Osteoblast (primary cell): ENCODE measurements at places on chromosomes 6 and 20. TPM values are rescaled to one million over a fixed set of nuclear protein-coding genes. Genes with fewer than 3 reads are reported as not detected.
A peak's percentile ranks its signal among the peaks of the same experiment; 100 is the strongest.

MBOAT1 gene
- 0.88 and 1.4 TPM in 2 replicates for total RNA-seq

EPB41L2 gene
- total RNA-seq, result 46.9 and 47.4 TPM in 2 replicates

VAPB gene
- total RNA-seq, result 12.4 and 14.5 TPM in 2 replicates

DNA sequence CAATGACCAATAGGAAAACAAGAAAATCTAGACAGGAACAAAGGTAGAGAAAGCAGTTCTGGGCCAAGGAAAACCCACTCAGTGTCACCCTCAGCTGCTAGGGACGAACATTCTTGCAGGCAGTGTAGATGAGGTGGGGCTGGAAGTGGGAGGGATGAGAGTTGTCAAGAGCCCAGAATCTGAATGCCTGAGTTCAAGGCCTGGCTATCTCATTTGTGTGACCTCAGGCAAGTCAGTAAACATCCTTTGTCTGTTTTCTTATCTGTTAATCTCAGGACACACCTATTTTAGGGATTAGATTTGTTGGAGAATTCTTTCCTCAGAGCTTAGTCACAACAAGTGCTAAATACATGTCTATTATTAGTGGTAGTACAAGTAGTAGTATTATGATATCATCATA lies 50.9 kb upstream of the KIF16B start:
- H3K4me1 ChIP-seq, result no peaks in the 10 kb centered on the region
- no peak overlapping the region for H3K27ac ChIP-seq
- H3K4me3 ChIP-seq, result no peak overlapping the region
- no peak for DNase-seq
- H3K27me3 ChIP-seq, result no peaks in the 10 kb centered on the region
- H3K36me3 ChIP-seq, result no peaks in the 10 kb centered on the region

DNA sequence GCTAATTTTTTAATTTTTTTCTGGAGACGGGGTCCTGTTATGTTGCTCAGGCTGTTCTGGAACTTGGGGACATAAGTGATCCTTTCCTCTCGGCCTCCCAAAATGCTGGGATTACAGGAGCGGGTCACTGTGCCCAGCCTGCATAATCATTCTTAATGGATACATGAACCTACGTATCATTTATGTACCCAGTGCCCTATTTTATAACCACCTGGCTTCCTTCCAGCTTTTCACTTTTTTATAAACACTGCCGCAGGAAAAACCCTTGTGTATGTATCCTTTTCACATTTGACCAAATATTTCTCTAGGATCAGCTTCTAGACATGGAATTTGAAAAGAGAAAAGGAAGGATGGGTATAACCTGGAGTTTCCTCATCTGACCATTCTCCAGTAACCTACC lies 85.6 kb upstream of the RIN2 start:
- H3K36me3 ChIP-seq, result no peaks in the 10 kb centered on the region
- no peak overlapping the region for H3K27ac ChIP-seq
- peaks cover 9% of the 10 kb centered on the region for H3K27me3 ChIP-seq
- DNase-seq, result no peak
- H3K4me3 ChIP-seq, result no peak overlapping the region
- H3K4me1 ChIP-seq, result no peaks in the 10 kb centered on the region

GRCh38 chr6:76940191-76940590 lies 523.1 kb downstream of the HTR1B start:
- H3K27ac ChIP-seq, result no peak overlapping the region
- no peak for DNase-seq
- H3K4me3 ChIP-seq, result no peak overlapping the region

DNA sequence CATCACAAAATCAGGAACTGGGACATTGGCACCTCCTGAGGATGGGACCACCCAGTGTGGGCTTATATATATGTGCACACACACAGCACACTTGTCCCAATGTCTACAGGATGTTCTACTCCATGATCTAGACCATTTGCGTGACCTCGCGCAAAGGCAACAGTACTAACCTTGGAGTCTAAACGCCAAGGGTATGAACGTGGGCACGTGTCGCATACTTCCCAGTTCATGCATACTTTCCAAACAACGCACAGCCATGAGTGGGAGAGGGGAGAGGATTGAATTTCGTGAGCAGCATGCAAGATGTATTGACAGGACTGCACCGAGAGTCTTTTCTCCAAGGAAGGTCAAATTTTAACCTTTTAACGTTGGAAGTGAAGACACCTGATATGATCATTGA lies 214.2 kb upstream of the QKI start:
- H3K4me1 ChIP-seq, result no peaks in the 10 kb centered on the region
- no peaks in the 10 kb centered on the region for H3K36me3 ChIP-seq
- H3K27me3 ChIP-seq, result no peaks in the 10 kb centered on the region
- no peak overlapping the region for H3K4me3 ChIP-seq

DNA sequence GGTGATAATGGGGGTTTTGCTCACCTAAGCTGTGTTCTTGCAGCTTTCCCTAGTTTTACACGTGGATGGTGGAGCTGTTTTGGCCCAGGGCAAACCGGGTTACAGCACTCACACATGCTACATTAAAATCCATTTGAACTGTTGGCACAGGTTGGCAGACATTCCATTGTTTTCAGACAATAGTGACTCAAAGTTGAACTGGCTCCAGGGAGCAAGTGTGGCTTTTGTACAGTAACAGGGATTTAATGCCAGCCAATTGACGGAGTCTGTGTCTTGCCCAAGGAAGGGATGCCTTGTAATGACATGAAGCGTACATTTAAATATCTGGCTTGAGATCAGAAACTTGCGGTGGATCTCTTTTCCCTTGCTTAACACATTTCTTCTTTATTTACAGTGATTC lies 183.1 kb downstream of the DTNBP1 start:
- DNase-seq, result no peak
- no peak overlapping the region for H3K27ac ChIP-seq
- H3K27me3 ChIP-seq, result no peaks in the 10 kb centered on the region
- no peak overlapping the region for H3K4me3 ChIP-seq
- H3K4me1 ChIP-seq, result peaks cover 27% of the 10 kb centered on the region
- H3K36me3 ChIP-seq, result no peaks in the 10 kb centered on the region

DNA sequence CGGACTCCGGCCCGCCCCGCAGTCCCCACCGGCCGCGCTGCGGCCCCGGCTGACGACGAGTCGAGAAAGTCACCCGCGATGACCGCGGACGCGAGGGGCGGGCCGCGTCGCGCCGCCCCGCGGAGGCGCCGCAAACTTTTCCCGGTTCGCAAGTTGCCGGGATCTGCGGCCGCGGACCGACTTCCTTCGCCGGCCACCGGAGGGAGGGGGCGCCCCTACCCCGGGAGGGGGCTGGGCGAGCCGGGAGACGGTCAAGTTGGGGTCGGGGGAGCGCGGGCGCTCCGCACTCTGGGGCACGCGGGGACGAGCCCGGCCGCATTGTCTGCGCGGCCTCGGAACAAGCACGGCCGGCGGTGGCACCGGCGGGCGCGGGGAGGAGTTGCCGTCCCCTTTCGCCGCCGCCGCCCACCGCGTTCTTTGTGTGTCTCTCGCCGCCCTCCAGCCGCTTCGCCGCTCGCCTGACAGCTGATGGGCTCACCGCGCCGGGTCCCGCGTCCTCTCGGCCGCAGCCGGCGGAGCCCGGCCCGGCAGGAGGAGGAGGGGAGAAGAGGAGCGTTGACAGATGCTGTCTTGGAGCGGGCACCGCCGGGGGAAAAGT lies 131.6 kb downstream of the OGFRL1 start:
- peaks cover 26% of the 10 kb centered on the region for H3K36me3 ChIP-seq
- H3K4me3 ChIP-seq, result peak overlapping the region; percentile 89
- no peaks in the 10 kb centered on the region for H3K27me3 ChIP-seq
- H3K4me1 ChIP-seq, result peaks cover 12% of the 10 kb centered on the region

DNA sequence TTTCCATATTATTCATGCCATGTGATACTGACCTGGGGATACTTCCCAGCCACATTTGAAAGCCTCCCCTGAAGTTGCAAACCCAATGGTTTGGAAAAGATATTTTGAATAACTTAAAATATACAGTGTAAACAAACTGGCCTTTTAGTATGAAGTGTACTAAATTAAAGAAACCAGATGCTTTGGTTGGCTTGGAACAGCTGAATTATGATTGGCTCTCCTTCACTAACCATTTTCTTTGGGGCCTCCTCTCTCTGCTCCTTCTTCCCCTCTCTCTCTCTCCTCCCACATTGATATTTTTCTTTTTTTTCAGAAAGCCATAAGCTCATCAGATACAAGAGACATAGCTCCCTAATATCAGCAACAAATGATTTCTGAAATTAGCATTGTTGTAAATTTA lies 166.6 kb downstream of the MTFR2 start:
- DNase-seq, result no peak
- peaks cover 54% of the 10 kb centered on the region for H3K4me1 ChIP-seq
- no peak overlapping the region for H3K4me3 ChIP-seq

GRCh38 chr6:79762370-79762769 lies 131.2 kb downstream of the SH3BGRL2 start:
- H3K27ac ChIP-seq, result no peak overlapping the region
- no peaks in the 10 kb centered on the region for H3K4me1 ChIP-seq
- H3K4me3 ChIP-seq, result no peak overlapping the region
- DNase-seq, result no peak

DNA sequence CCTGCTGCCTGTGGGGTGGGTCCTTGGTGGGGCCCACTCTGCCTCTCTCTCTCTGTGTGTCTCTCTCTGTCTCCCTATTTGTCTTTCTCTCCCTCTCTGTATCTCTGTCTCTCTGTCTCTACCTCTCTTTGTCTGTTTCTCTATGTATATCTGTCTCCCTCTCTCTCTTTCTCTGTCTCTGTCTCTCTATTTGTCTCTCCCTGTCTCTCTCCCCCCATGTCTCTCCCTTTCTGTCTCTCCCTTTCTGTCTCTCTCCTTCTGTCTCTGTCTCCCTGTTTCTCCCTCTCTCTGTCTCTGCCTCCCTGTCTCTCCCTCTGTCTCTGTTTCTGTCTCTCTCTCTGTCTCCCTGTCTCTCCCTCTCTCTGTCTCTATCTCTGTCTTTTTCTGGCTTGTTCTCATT lies 353.2 kb downstream of the CDH4 start:
- no peaks in the 10 kb centered on the region for H3K27me3 ChIP-seq
- H3K4me1 ChIP-seq, result no peaks in the 10 kb centered on the region
- no peak for DNase-seq
- H3K4me3 ChIP-seq, result no peak overlapping the region
